NCI-H187 (cell line): ENCODE measurements at places on chromosomes 1 and 21.

- DNase-seq, result no peak
These were observed 187.6 kb upstream of the NRIP1 start for GRCh38 chr21:15252431-15252830.

DNA sequence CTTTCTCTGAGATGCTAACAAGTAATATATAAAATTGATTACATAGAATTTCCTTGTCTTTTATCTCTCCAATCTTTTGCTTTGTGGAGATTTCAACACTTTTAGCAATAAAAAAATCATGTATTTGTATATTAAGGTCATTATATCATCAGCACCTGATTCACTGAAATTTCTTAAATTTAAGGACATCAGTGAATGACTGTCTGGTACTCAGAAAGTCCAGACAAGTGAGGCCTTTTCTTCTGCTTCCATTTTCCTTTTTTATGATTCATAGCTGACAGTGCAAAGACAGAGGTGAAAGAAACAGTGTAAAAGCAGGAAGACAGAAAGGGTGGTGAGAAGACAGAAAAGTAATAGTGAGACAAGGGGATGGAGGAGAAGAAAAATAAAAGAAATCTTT, 54.6 kb downstream of the FASLG start:
- DNase-seq, result no peak

DNA sequence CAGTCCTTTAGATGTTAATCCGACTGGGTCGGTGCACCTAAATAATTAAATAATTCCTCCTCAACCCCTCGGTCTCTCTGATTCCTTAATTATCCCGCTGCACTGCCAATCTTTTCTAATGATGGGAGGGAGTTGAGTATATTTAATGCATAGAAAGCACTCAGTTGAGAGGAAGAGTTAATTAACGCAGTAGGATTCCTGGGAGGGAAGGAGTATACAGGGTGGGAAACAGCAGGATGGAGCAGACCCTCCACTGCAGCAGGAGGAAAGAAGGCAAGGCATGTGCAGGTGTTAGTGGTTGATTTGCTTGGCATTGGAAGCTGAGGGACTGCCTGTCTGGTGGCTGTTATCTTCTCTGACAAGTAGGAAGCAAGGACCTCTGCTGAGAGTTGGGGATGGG, 9.9 kb upstream of the REN start:
- DNase-seq, result no peak

DNA sequence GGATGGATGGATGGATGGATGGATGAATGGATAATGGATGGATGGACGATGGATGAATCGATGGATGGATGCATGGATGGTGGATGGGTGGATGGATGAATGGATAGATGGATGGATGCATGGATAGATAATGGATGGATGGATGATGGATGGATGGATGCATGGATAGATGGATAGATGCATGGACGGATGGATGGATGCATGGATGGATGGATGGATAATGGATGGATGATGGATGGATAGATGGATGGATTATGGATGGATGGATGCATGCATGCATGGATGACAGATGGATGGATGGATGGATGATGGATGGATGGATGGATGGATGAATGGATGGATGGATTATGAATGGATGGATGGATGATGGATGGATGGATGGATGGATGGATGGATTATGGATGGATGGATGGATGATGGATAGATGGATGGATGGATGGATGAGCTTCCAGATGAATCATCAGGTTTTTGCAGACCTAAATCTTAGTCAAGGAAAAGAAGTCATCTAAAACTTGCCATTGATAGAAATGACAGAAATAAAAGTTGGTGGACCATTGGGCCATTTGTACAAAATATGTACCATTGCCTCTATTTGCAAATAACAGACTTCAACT, 175.4 kb upstream of the KLHDC7A start:
- DNase-seq, result no peak

DNA sequence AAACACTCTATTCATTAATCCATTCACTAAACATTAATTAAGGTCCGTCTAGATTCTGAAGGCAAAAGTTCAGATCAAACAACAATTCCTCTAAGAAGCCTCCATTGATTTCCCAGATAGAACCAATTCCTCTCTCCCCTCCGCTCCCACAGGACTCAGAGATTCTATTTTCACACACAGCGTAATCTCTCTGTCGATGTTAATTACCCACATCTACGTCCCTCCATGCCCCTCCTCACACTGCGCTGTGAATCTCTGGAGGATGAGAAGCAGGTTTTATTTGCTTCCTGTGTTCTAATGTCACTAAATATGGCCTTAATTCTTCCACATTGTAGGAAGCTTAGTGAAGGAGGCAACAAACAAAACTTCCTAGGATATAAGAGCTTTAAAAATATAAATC, 306.7 kb downstream of the DSCAM start:
- no peak for DNase-seq

DNA sequence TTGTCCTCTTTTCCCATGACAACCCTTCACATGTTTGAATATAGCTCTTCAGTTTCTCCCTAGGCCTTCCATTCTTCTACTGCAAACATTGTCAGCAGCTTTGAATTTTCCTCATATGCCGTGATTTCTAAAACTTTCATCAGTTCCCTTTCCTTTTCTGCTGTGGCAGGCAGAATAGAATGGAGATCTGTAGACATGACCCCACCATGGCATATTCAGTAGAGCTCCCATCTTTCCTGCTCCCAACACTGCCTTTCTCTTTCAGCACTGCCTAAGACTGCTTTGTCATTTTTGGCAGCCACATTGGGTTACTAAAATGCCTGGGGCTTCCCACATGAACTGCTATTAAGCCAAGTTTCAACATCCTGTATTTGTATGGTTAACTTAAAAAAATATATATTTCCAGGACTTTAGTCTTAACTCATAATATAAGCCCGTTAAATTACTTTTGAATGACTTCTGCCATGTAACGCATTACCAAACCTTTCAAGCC, 60.9 kb downstream of the TBX19 start:
- DNase-seq, result no peak

DNA sequence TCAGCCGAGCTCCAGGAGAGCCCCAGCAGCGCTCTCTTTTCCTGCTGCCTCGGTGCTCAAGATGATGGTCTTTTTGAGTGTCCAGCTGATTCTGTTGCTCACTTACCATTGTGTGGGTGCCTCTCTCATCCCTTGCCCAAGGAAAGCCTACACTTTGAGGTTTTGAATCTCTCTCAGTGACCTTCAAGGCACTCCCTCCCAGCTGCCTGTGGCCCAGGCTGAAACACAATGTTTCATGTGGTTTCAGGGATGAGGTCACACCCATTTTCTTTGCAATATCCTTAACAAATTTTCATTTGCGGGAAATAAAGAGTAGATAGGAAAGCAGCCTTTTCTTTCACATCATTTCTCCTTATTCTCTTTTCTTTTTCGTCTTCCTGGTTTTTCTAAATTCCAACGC, 12.6 kb upstream of the MRPS14 start:
- DNase-seq, result no peak

- no peak for DNase-seq
These were observed 5.1 kb upstream of the FUBP1 start for GRCh38 chr1:77983997-77984355.

DNA sequence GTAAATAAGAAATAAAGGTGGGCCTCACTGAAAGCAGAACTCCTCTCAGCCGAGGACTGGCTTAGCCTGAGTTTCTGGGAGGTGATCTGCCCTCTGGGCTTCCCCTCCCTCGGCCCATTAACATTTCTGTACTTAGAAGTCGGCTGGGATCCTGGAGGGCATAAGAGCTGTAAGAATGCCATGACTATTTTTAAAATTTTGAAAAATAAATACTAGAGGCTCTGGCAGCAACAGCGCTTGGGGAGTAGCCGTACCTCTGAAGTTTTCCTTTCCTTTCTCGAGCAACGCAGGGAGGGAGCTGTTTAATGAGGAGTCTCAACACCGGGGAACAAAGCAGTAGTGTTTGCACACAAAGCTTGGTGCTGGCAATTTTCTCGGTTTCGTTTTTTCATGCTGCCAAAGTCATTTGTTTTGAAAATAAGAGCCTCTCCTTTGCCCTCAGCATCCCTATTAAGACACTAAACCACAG, 498.7 kb downstream of the SMYD3 start:
- DNase-seq, result no peak

GRCh38 chr1:66580081-66580480, 46.1 kb downstream of the SGIP1 start:
- no peak for DNase-seq

DNA sequence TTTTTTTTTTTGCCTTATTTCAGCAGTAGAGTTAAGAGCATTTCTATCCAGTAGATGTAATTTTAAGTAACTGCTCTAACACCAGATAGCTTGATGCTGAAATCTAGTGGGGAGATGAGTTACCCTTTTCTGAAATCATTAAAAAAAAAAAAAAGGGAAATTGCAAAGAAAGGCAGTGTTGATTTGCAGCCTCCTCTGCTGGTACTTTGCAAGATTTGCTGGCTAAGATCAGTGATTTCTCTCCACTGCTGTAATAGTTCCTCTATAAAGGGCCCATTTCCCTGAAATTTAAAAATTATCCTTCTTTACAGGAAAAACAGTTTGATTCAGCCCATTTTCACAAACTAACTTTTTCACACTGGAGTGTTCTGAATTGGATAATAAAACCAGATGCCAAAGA, 120.6 kb downstream of the PTBP2 start:
- DNase-seq, result no peak
